ENCODE measurements at places on chromosomes 2 and 18.
A peak's percentile ranks its signal among the peaks of the same experiment; 100 is the strongest.

GRCh38 chr2:9767656-9768281, 75.5 kb upstream of the TAF1B start:
- no peak for DNase-seq

DNA sequence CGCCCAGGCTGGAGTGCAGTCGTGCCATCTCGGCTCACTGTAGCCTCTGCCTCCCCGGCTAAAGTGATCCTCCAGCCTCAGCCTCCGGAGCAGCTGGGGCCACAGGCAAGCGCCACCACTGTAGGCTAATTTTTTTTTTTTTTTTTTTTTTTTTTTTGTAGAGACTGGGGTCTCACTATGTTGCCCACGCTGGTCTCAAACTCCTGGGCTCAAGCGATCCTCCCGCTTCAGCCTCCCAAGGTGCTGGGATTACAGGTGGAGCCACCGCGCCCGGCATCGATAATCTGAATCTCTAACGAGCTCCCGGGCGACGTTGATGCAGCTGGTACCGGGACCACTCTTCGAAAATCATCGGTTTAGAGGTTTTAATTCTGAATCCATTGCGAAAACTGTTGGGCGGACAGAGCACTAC, 520 bp upstream of the CYP20A1 start:
- no peak for DNase-seq

DNA sequence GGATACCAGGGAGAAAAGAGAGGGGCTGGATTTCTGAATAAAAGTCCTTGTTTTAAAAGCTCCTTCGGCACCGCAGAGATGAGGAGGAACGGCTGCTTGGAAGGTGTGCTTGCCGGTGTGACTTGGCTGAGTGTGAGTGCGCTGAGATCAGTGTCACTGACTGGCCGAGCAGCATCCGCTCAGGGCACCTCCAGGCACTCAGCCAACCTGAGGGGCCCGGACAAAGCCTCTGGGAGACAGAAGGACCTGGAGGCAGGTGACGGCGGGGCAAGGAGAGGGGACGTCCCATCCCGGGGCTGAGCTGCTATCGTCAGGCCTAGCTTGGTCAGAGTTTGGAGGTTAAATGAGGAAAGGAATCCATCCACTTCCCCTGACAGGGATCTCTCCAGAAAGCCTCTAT, 16.8 kb upstream of the ALLC start:
- DNase-seq = no peak

GRCh38 chr2:15725101-15725781, 133.6 kb downstream of the DDX1 start:
- no peak for DNase-seq

DNA sequence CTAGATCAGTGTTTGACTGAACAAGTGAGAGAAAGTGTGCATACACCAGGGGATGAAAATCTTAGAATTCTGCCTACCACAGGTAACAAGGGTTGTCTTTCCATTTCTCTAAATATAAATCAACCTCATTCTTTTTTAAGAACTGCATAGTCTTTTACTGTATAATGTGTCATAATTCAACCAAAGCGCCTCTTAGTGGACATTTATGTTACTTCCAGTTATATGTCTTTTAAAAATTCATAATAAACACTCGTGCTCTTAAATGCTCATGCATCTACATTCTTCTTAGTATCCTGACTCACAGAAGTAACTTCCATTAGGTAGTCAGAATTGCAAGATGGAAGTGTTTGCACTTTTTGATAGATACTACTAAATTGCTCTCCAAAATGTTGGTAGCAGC, 76.2 kb downstream of the CHRNA1 start:
- DNase-seq = no peak

DNA sequence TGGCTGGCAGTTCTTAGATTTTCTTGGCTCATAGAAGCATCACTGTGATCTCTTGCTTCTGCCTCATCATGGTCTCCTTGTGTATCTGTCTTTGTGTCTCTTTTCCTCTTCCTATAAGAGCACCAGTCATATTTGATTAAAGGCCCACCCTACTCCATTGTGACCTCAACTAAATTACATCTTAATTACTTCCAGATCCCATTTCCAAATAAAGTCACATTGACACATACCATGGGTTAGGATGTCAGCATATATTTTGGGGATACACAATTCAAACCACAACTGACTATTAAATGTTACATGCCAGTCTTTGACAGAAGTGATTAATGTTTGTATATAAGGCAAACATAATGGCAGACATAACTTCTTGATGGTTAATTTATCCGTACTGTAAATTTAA, 27.3 kb upstream of the TMX3 start:
- DNase-seq = no peak

DNA sequence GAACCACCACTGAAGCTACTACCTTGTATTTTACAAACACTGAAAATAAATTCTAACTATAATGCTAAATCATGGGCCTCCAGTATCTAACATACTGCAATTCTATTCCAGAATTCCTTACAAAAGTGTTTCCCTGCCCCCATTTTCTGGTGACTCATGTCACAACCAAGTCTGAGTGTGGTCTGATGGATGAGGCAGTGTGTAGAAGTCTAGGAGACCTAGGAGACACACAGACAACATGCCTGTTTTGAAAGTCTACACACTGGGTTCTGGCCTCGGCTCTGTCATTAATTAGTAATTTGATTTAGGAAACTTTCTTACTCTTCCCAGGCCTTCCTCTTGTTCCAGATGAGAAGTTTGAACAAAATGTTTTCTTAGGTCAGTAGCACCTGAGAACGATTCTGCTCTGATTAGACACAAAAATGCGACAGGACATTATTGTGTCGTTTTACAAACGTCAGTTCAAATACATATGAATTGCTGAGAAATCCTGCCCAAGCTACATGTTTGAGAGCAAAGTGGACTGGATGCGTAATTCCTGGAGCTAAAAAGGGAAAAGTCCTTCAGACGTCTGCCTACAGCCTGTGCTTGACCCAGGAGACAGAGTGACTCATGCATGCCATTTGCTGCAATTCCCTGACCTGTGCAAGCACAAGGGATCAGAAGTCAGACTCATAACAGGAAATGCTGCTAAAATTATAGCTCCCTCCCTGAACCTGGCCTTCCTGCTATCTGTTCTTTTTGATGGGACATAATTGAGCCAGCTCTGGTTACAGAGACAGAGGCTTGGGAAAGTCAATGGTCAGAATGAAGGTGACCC, 494.4 kb downstream of the SOX11 start:
- DNase-seq = no peak

- peak; percentile 16 for DNase-seq
Observed at GRCh38 chr2:112006076-112006410, 49.0 kb upstream of the TMEM87B start.

DNA sequence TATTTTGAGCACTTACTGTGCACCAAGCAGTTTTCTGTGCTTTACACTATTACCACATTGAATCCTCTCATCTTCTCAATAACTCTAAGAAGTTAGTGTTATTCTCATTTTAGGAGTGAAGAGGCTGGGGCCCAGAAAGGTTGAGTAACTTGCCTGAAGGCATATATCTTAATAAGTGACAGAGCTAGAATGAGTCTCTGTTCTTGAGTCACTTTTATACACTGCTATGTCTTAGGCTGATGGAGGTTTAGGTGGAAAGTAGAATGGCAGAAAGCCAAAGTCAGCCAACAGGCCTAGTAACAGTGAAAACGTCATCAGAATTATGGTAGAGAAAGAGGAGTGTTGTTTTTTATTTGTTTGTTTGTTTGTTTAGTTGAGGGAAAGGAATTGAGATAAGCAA, 27.9 kb upstream of the RPE start:
- DNase-seq = no peak

GRCh38 chr2:16155766-16156165, 215.4 kb downstream of the MYCN start:
- DNase-seq = no peak

GRCh38 chr2:197052356-197052755, 125.8 kb upstream of the PGAP1 start:
- DNase-seq = no peak

DNA sequence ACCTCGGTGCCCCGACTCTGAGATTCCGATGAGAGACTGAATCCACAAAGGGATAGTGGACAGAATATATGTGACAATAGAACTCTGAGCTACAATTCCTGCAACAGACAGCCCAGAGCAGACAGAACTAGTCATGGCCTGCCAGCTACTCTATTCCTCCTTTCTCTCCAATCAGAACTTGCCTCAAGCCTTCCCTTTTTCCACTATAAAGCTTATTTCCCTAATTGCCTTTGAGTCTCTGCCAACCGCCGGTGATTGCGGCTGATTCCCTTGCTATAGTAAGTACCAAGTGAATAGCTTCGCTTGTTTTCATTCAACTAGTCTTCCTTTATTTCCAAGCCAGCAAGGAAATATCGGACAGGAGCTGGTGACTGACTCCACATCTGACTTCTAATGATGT, 96.8 kb downstream of the DSC3 start:
- DNase-seq = no peak
